ENCODE measurements at places on chromosomes 13 and 19. TPM values are rescaled to one million over a fixed set of nuclear protein-coding genes. Genes with fewer than 3 reads are reported as not detected.
A peak's percentile ranks its signal among the peaks of the same experiment; 100 is the strongest.

DNA sequence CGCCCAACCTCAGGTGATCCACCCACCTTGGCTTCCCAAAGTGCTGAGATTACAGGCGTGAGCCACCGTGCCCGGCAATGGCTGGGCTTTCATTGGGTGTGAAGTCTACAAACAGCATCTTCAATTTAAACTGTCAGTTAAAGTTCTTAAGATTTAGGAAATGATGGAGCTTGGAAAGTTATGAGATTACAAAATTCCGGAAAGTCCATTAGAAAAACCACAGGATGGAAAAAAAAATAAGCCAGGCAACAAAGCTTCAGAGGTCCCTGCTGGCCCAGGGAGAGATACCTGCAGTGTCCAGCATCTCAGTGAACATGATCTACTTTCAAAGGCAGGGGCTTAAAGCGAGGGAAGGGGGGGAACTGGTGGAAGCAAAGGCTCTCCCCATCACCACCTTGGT is 4.6 kb upstream of the ZNF587B start:
- DNase-seq = no peak

DNA sequence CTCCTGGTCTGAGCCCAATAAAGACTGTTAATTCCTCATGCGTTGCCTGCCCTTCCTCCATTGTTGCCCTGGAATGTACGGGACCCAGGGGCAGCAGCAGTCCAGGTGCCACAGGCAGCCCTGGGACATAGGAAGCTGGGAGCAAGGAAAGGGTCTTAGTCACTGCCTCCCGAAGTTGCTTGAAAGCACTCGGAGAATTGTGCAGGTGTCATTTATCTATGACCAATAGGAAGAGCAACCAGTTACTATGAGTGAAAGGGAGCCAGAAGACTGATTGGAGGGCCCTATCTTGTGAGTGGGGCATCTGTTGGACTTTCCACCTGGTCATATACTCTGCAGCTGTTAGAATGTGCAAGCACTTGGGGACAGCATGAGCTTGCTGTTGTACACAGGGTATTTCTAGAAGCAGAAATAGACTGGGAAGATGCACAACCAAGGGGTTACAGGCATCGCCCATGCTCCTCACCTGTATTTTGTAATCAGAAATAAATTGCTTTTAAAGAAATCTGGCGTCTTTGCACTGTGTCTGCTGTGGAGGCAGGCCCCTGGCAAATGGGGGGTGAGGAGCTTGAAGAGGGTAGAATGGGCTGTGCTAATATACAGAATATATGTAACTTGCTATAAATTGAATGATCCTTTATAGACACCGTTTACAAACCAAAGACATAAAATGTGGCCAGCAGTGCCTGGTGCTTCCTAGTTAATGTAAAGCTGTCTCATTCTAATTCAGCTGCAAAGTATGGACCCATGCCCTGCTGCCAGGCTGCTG is 4.2 kb upstream of the RPS11 start:
- no peak for DNase-seq

The MUC16 gene
- 0.15 TPM for total RNA-seq

DNA sequence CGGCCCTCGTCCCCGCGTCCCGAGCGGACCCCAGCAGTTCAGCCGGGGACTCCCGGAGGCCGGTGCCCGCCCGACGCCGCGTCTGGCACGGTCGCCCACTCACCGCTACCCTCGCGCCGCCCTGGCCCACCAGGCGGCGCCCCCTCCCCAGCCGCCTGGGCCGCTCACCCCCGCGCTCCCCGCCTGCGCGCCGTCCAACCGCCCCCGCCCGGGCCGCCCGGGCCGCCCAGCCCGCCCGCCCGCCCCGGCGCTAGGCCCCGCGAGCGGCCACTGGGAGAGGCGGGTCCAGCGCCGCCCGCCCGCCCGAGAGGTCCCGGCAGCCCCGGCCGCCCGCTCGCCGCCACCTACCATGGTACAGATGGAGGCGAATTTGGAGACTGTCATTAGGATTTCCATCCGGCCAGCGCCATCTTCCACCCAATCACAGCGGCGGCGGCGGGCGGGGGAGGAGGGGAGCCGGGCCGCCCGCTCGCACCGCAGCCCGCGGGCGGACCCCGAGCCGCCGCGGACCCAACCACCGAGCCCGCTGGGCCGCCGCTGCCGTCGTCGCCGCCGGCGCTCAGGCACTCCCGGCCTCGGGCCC is at the start of gene USP12:
Gene USP12, minus strand, starts transcription at position 568 of the 583 bp plus-strand sequence. Its CDS starts 172 bp downstream, at position 396.
- peak; percentile 57 for DNase-seq

DNA sequence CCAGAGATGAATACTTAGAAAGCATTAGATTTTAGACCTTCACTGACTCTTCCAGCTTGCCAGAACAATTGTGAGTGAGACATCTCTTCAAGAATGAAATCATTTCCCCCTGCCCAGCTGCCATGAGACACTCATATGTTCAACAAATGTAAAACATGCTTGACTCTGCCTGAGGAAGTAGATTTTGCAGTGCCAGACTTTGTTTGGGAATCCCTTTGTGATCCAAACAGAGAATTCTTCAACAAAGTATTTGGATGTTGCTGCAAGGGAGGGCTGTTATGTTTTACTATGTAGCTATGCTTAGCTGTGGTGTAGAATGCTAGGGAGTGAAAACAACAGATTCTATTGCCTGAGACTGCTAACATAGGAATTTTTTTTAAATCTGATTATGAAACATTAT is 416.4 kb downstream of the DCT start:
- no peak for DNase-seq

DNA sequence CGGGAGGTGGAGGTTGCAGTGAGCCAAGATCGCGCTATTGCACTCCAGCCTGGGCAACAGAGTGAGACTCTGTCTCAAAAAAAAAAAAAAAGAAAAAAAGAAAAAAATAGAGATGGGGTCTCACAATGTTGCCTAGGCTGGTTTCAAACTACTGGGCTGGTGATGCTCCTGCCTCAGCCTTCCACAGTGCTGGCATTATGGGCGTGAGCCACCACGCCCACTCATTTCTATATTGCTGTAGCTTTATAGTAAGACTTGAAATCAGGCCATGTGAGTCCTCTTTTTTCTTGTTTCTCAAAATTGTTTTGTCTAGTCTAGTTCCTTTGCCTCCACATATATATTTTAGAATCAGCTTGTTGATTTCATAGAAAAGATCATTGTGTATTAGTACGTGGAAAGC is 18.3 kb downstream of the DNM2 start:
- no peak for DNase-seq

DNA sequence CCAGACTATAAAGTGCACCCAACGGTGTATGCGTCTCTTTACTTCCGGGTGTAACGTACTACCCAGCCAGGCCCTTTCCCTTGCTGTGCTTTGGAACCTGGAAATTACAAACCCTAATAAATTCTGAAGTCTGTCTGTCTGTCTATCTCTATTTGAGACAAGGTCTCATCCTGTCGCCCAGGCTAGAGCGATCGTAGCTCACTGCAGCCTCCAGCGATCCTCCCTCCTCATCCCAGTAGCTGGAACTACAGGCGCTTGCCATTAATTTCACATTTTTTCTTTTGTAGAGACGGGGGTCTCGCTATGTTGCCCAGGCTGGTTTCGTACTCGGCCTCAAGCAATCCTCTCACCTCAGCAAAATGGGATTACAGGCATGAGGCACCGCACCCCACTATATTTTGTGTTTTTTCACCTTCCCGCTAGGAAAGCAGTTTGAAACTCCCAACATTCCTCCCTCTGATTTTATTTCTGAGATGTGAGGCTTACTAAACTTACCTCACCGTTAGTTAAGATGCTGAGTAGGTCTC is 469 bp upstream of the RNF6 start:
- DNase-seq = no peak
